ENCODE measurements at places on chromosomes 7 and 10.

GRCh38 chr10:102245082-102245931, at the start of gene GBF1:
Gene GBF1 (plus strand): TSS chr10:102245532. CDS start chr10:102258939, 13,407 bp downstream.
- peak; percentile 92 for DNase-seq

- DNase-seq, result no peak
These were observed 376.9 kb upstream of the NRG3 start for GRCh38 chr10:81498011-81498551.

GRCh38 chr7:4882169-4883032, 1.1 kb downstream of the RADIL start:
- DNase-seq, result peak; percentile 83

GRCh38 chr7:144483189-144483588, 79.7 kb upstream of the NOBOX start:
- DNase-seq, result no peak

- DNase-seq, result no peak
These were observed 678 bp upstream of the EIF4H start for GRCh38 chr7:74173491-74173865.

DNA sequence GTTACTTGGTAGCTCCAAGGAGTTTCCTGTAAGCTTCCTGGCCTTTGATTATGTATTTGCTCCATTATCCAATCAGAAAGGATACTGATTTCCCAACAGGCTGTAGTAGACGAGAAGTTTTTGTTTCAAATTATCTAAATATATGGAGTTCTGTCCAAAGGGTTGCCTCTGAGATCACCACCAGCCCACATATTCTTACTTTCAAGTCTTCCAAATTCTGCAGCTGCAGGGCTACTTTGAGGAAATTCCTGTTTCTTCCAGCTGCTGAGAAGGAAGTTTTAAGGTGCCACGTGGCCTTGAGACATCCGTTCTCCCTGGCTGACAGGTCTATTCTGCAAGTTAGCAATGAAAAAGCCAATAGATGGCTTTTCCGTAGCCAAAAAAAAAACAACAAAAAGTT, 286.0 kb downstream of the TWIST1 start:
- DNase-seq, result no peak

DNA sequence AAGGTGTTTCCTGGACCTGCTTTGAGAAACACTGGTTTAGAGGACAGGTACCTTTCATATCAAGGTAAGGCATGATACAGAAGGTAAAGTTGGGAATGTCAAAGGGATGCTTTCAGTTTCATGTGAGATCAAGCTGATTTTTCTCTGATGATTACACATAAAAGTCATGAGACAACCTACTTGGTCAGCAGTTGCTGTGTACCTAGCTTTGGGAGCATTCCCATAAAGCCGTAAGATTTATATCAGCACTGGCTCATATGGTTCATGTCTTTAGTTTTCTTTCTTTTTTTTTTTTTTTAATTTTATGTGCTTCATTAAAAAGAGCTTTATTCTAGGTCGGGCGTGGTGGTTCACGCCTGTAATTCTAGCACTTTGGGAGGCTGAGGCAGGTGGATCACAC, 265.3 kb upstream of the LRGUK start:
- no peak for DNase-seq

- DNase-seq, result no peak
These were observed 167.4 kb downstream of the TEX36 start for GRCh38 chr10:125515571-125515970.

- no peak for DNase-seq
These were observed 8.3 kb downstream of the ABCA13 start for GRCh38 chr7:48179496-48180030.

DNA sequence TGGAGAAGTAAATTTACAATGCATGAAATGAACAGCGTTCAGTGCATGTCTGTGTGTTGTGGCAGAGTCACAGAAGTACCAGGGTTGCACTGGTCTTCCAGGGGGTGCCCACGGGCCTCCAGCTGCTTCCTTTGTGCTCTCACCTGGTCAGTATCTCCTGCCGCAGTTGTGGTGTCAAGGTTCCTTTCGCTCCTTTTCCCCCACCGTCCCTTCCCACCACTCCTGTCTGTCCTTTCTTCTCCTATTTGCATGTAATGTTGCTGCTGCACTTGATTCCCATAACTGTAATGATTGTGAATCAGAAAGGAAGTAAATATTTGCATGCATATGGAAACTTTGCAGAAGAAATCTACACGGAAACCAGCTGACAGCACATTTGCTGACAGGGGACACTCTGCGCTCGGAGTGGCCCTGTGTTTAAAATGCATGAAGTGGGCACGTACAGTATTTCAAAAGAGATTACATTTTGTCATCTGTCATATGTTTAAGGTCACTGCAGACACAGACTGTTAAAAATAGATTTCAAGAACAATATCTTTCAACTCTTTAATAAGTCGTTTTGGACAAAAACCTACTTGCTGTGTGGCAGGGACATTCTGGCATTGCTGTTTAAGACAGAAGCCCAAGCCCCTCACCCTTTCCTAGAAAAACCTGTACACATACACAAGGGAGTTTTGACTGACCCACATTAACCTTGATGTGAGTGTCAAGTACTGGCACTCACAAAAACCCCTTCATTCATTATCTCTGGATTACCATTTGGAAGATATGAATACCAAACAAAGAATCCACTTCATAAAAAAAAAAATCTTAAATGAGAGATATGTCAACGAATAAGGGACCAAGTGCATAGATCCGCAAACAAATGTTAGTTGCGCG, 336.7 kb upstream of the KLF6 start:
- DNase-seq, result no peak

DNA sequence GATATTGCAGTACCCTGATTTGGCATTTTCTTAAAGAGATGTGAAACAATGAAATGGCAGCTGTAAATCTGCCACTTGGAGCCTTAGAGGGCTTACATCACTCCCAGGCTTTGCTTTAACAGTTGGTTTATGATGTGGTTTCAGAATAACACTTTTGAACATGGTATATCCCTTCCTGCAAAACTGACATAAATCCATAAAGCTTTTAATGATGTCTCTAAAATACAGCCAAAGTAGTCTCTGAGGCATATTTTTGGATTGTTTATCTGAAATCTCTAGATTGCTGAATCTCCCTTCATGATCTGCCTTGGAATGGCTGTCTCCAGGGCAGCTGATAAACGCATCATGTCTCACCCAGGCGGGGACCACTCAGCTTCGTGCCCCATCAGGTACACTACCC, 377.8 kb upstream of the C7orf33 start:
- DNase-seq, result no peak

GRCh38 chr10:273088-273487, 137.8 kb downstream of the ZMYND11 start:
- no peak for DNase-seq

- DNase-seq, result no peak
These were observed 13.7 kb upstream of the TRA2A start for GRCh38 chr7:23545493-23545892.

GRCh38 chr7:111091593-111092358, 849 bp downstream of the LRRN3 start:
- DNase-seq, result no peak
